ENCODE measurements at places on chromosomes 5 and 9.

DNA sequence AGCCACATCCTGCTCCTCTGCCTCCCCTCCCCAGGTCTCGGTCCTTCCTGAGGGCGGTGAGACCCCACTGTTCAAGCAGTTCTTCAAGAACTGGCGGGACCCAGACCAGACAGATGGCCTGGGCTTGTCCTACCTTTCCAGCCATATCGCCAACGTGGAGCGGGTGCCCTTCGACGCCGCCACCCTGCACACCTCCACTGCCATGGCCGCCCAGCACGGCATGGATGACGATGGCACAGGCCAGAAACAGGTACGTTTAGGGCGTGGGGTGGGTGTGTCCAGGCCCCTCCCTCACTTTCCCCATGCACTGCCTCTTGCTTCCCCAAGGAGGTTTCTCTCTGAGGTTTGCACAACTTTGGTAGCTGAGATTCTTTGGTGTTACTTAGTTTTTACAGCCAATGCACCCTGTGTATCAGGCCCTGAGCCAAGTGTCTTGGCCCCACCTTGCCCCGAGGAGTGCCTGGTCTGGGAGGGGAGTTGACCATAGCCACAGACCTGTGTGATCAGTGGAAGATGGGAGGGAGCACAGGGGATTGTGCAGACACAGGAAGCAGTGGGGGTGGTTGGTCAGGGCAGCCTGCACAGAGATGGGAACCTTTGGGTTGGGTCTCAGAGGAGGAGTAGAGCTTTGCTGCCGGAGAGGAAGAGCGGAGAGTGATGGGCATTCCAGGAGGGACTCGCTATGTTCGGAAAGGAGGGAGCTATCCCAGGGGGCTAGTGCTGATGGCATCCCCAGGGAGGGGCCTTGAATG lies 50.8 kb downstream of the GSN start:
- no peak for DNase-seq

- DNase-seq, result no peak
These were observed 59.2 kb downstream of the PRELID2 start for GRCh38 chr5:145775893-145776444.

DNA sequence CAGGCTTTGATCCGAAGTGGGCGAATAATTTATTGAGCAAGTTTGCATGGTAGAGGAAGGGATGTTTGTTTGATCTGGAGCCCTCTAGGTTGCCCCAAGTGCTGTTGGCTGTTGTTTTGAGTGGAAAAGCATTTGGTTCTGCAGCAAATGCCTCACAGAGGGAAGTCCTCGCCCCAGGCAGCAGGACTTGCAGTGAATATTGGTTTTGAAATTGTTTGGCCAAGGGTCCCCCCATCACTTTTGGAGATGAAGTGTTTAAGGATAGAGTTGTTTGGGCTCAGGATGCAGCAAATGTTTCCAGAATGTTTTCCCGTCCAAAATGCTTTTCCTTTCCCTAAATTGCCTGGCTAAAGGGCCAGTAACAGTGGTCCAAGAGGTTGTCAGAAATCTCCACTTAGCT lies 3.1 kb downstream of the JADE2 start:
- no peak for DNase-seq

DNA sequence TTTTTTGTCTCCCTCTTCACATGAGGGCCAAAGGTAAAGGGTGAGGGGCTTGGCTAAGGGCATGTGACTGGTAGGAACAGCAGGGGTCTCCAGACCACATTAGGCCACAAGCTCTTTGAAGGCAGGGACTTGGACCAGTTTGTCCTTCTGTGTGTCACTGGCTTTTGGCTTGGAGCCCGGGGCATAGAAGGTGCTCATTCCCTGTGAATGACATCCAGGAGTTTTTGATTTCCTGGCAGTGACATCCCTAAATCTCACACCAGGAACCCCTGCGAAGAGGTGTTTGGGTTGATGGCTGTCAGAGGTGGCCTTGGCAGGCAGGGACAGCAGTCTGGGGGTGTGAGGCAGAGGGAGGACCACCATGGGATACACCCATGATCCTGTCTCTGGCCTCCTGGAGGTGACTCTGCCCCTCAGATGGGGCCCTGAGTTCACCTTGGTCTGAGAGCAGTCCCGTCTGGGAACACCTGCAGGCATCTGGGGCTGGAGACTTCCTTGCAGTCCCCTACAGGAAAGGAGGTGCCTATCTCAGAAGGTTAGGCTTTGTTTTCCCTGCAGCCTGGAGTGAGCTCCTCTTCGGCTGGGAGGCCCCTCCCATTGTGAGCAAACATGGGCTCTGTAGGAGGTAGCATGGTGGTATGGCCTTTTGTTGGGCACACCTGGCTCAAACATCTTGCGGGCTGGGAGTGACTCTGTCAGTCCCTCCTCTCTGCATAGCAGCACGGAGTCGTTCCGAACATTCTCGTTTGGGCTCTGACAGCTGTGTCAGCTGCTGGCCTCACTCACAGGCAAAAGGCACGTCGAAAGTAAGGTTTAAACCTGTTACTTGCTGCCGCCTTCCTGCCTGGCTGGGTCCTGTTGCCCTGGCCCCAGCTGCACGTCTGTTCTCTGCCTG lies 38.6 kb upstream of the PITX1 start:
- DNase-seq, result no peak

- DNase-seq, result no peak
These were observed 693.8 kb downstream of the NR2F1-AS1 start for GRCh38 chr5:92887254-92887653.
